ENCODE measurements at places on chromosomes 13 and 19.

- no peak for DNase-seq
These were observed 217.4 kb downstream of the DLEU7 start for GRCh38 chr13:50626101-50626547.

DNA sequence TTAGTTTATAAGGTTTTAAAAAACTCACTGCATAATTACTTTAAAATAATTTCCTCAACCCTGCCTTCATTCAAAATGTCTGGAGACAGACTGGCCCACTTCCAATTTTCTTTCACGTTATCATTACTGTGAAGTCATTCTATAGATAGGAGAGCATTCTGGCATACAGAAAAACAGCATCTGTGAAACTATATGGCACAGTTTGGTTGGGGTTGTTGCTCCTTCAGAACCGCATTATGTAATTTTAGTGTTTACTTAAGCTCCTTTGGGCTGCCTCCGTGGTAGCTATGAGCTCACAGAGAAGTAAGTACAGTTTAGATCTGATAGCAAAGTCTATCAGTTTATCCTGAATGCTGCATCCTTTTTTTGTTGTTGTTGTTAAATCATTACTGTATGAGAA is 104.3 kb downstream of the KCNRG start:
- no peak for DNase-seq

GRCh38 chr13:36891752-36892151 is 28.3 kb downstream of the SMAD9 start:
- DNase-seq: no peak

DNA sequence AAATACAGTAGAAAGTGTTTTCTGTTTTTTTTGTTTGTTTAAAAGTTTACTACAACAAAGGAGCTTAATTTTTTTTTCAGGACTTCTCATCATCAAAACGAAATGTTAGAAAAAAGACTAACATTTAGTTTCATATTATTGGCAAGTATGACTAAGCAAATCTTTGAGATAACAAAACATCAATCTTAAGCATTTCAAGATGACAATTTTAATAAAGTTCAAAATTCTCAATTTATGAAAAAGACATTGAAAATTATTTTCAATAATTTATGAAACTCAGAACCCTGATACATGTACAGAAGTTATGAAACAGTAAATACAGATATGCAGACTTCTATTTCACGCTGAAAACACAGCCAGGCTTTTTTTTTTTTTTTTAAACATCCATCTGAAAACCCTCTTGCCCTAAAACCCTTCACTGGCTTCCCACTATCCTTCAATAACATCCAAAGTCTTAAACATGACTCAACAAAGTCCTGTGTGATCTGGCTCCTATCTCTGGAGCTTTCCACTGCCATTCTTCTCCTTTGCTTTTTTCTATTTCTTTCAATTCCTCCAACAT is 3.9 kb downstream of the RBM26 start:
- no peak for DNase-seq

DNA sequence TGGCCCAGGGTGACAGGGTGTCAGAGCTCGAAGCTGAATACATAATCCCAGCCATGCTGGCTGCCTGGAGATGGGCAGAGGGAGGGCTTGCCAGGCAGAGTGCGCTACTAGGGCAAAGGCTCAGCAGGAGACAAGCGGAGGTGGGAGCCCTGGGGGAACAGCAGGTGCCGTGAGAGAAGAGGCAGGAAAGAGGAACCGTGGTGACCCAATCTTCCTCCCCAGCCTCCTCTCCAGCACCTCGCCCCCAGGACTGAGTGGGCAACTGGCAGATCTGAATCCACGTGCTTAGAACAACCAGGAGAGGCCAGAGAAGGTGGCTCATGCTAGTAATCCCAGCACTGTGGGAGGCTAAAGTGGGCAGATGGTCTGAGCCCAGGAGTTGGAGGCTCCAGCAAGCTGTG is 11.0 kb upstream of the CCL25 start:
- peak; percentile 39 for DNase-seq

DNA sequence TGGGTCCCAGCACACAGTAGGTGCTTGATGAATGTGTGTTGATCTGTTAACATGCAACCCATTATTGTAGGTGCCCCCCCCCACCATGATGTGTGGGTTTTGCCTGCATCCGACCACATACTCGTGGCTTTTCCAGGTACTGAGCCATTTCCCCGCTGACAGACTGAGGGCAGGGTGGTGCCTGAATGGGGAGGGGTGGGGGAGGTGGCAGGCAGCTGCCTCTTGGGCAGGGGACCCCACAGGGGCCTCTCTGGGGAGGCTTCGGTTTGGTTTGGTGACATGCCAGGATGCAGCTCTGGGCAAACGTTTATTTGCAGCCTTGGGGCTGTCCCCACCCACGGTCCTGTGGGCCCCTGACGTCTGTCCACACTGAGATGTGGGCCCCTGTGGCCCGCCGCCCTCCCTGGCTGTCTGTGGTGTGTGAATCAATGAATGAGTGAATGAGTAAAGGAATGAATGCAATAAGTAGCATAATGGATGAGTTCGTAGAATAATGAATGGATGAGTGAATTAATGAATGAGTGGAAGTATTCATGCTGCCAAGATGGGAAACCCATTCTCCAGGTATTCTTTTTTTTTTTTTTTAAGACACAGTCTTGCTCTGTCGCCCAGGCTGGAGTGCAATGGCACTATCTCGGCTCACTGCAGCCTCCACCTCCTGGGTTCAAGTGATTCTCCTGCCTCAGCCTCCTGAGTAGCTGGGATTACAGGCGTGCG is 9.0 kb upstream of the JUND start:
- DNase-seq: peak; percentile 65

DNA sequence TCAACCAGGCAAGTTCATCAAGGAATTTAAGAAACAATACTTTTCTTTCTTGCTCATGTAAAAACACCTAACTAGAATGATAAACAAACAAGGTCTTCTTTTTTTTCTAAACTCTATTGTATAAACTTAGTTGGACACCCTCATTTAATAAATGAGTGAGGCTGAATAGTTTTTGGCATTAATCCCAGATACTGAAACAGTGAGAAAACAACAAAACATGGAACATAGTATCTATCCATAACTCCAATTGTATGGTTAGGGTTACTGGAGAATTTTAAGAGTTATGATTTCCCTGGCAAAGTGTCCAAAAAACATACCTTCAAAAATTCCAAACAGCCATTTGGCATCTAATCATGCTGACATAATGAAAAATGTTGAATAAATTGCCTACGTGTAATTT is 5.8 kb upstream of the POMP start:
- no peak for DNase-seq

GRCh38 chr13:80870186-80870585 is 529.3 kb upstream of the SPRY2 start:
- DNase-seq: no peak

DNA sequence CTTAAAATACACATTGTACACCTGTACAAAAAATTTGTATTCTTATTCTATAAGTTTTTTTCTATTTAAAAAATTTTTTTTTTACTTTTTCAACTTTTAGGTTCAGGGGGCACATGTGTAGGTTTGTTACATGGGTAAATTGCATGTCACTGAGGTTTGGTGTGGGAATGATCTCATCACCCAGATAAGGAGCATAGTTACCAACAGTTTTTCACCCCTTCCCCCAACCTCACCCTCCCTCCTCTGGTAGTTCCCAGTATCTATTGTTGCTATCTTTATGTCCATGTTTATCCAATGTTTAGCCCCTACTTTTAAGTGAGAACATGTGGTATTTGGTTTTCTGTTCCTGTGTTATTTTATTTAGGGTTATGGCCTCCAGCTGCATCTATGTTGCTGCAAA is 89.9 kb downstream of the CDK8 start:
- DNase-seq: no peak

- no peak for DNase-seq
These were observed 103.5 kb upstream of the TSC22D1 start for GRCh38 chr13:44679597-44679996.

GRCh38 chr13:111342721-111343120 is 22.3 kb downstream of the TEX29 start:
- no peak for DNase-seq

- no peak for DNase-seq
These were observed 6.4 kb downstream of the CHST8 start for GRCh38 chr19:33627962-33628839.

DNA sequence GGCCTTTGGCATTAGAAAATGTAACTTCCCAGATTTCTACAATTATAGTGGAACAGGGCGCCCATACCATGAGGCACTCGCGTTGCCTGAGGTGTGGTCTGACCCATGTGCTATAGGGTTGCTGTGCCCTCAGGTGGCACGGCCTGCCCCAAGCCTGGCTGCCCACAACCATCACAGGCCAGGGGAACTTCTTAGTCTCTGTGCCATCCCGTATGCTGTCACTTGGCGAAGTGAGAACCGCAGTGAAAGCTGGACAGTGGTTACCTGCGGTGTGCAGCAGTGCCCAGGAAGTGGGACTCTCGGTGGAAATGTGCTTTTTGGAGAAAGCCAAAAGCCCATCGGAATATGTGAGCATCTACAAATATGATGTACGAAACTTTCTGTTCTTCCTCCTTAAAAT is 88.2 kb upstream of the GPR183 start:
- DNase-seq: no peak

- no peak for DNase-seq
These were observed 171.2 kb downstream of the ITGBL1 start for GRCh38 chr13:101623470-101624209.

DNA sequence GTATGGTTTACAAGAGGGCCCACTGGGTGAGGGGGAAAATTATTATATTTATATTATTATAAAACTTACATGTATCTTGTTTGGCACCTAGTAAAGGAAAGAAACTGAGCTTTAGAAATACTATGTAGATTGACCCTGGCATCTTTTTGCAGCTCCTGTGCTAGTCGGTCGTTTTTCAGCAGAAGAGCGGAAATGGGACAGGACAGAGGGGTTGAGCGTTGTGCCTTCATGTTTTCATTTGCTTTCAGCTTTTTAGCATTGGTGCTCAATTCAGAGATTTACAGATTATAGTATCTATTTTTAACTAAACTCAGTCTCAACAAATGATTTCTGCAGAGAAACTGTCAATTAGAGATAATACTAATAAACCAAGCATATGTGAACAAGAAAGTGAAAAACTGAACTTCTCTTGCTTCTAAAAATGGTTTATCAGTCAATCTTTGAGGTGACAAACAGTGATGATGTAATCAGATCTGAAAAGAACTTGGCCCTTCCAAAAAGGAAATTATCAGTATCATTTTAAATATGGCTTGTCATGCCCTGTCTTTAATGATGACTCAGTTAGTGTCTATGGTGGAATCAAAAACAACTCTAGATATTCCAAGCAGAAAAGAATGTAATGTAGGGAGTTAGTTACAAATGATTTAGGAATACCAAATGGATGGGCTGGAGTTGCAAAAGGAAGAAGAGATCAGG is 56.9 kb upstream of the KCTD4 start:
- DNase-seq: no peak

GRCh38 chr13:50128428-50128931 is 113.2 kb downstream of the KCNRG start:
- DNase-seq: no peak

DNA sequence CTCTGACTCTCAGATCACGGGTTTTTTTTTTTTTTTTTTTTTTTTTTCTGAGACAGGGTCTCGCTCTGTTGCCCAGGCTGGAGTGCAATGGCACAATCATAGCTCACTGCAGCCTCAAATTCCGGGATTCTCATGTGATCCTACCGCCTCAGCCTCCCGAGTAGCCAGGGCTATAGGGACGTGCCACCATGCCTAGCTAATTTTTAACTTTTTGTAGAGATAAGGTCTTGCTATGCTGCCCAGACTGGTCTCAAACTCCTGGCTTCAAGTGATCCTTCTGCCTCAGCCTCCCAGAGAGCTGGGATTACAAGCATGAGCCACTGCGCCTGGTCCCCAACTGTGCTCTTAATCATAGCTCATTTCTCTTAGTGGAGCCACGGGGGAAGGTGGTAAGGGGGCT is 4.6 kb upstream of the GRAMD1A start:
- DNase-seq: no peak

DNA sequence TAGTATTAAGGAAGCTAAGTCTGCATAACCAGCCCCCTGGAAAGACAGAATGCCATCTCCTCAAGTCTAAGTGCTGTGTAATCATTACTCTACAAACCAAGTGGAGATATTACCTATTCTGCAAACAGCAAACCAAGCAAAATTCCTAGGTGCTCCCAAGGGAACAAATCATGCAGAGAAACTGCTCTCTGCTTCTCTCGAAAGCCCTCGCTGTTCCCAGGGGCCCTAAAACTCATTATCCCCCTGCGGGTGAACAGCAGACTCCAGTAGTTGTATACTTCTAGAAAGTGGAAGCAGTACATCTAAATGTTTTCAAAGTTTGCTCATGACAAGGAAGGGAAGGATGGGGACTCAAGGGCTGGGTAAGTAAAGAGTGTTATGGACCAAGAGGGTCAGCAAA is 3.2 kb downstream of the DLEU7 start:
- no peak for DNase-seq

DNA sequence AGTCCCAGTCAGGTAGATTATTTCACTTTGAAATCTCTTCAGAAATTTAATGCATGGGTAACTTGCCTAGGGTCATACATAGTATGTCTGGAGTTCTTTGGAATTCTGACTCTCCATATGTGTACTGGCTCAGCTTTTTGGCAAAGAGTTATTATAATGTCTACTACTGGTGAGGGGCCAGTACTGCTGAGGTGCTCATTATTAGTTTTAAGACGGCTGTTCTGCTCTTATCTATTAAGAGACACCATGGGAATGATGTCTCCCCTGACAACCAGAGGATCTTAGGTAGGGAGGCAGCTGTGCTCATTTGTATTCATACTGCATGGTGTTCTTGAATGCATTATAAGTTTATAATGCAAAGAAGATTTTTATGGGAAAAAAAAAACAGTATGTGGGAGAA is 184.1 kb downstream of the RGCC start:
- no peak for DNase-seq

DNA sequence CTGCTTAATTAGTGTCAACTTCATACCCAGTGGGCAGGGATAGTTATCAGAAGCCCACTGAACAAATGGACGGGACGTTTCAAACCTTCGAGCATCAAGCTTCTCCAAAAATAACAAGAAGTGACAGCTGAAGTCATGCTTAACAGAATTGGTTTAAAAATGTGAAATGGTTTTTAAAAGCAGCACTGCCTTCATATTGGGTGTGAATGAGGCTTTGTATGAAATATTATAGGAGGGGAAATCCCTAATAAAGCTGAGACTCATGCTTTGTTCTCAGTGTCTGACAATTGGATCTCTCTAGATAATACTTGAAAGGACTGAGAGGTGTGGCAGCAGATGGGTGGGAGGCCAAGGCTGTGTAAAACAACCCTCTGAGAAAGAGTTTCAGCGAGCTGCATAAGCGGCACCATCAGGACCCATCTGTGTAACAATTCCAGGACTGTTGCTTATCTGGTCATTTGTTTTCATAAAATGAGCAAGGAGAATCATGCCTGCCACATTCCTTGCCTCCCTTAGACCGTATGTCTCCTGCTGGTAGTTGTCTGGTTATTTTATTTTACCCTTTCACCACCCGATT is 667.7 kb downstream of the DIAPH3 start:
- no peak for DNase-seq

GRCh38 chr19:12788042-12788681 is 3.1 kb upstream of the JUNB start:
- peak; percentile 64 for DNase-seq
